ENCODE measurements at places on chromosomes 7 and 10. TPM values are rescaled to one million over a fixed set of nuclear protein-coding genes. Genes with fewer than 3 reads are reported as not detected.

C7orf57 gene
- not detected for polyA plus RNA-seq

FAM25A gene
- polyA plus RNA-seq = not detected

MAD1L1 gene
- polyA plus RNA-seq = 86.7 TPM

DLX5 gene
- not detected for polyA plus RNA-seq

C10orf105 gene
- polyA plus RNA-seq = 0.12 TPM

AEBP1 gene
- 36.1 TPM for polyA plus RNA-seq

CUBN gene
- 4.7 TPM for polyA plus RNA-seq

COL28A1 gene
- 0.18 TPM for polyA plus RNA-seq

UCN3 gene
- not detected for polyA plus RNA-seq

MLXIPL gene
- not detected for polyA plus RNA-seq

MPP7 gene
- 2.1 TPM for polyA plus RNA-seq

TRPV5 gene
- polyA plus RNA-seq = not detected

LBX1 gene
- not detected for polyA plus RNA-seq

CPA2 gene
- polyA plus RNA-seq = not detected

SEMA3E gene
- not detected for polyA plus RNA-seq

WDR86 gene
- polyA plus RNA-seq = 1.5 TPM

KNDC1 gene
- polyA plus RNA-seq = 0.45 TPM

PDZD7 gene
- 0.61 TPM for polyA plus RNA-seq

AGR2 gene
- not detected for polyA plus RNA-seq

PLPP4 gene
- not detected for polyA plus RNA-seq

ZSCAN21 gene
- 8.3 TPM for polyA plus RNA-seq

MINDY4 gene
- polyA plus RNA-seq = not detected

LDB3 gene
- 0.01 TPM for polyA plus RNA-seq

ADK gene
- polyA plus RNA-seq = 37.2 TPM

ENKUR gene
- polyA plus RNA-seq = not detected

MALRD1 gene
- not detected for polyA plus RNA-seq

CYP2C8 gene
- 3.5 TPM for polyA plus RNA-seq

PGAM2 gene
- polyA plus RNA-seq = 1.4 TPM

PRF1 gene
- 1.9 TPM for polyA plus RNA-seq

SMIM30 gene
- polyA plus RNA-seq = 6.5 TPM

ARHGEF35 gene
- polyA plus RNA-seq = 0.34 TPM

SHH gene
- polyA plus RNA-seq = not detected

ST8SIA6 gene
- polyA plus RNA-seq = 0.04 TPM

SEM1 gene
- polyA plus RNA-seq = 6.0 TPM

CYP2C18 gene
- polyA plus RNA-seq = not detected

GIMAP2 gene
- polyA plus RNA-seq = 13.2 TPM

AP1S1 gene
- polyA plus RNA-seq = 15.5 TPM

FXYD4 gene
- polyA plus RNA-seq = not detected

SEMA3C gene
- polyA plus RNA-seq = 0.06 TPM

PPP1R17 gene
- polyA plus RNA-seq = not detected

TDRD1 gene
- polyA plus RNA-seq = 0.03 TPM

CUZD1 gene
- polyA plus RNA-seq = 0.92 TPM

ZNF25 gene
- 4.1 TPM for polyA plus RNA-seq

FERD3L gene
- not detected for polyA plus RNA-seq

VWA2 gene
- polyA plus RNA-seq = not detected
